Right atrium auricular region (tissue), 2 donors: ENCODE measurements at places on chromosomes 7 and 10. TPM values are rescaled to one million over a fixed set of nuclear protein-coding genes. Genes with fewer than 3 reads are reported as not detected.

- no peak for DNase-seq
These were observed 3.6 kb downstream of the EMX2 start for GRCh38 chr10:117546020-117546580.

DNA sequence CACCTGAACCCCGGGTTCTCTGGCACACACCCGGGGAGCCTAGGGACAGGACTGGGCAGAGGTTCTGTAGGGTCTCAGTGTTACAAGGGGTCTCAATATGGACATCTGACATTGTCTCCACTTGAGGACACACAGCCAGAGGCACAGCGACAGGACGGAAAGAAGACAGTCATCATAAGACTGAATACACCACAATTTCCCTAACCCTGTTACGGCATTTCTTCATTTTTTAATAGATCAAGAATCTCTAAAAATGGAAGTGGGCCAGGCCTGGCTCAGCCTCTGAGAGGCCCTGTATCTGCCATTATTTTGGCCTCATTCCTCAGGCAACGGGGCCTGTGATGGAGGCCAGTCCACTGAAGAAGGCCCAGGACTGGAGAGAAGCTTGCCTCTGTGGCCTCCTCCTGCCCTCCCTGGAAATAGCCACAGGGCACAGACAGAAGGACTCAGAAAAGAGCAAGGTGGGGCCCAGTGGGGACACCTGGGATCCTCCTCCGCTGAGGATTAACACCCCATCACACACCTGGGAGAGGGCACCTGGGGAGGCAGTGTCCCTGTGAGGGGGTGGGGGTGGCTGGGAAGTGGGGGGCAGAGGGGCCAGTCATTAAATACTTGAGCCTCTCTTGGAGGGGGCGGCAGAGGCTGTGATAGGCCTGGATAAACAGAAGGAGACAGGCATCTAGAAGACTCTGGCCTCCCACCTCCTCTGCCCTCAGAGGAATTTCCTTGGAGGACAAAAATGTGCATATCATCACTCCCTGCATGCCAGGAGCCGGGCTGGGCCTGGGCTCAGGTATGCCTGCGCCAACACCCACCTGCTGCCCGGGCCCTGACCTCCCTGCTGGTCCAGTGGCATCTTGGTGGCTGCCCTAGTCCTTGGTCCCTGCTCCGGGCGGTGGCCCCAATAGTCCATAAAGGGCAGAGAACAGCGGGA is 8.0 kb downstream of the SPOCK2 start:
- no peak for DNase-seq

DNA sequence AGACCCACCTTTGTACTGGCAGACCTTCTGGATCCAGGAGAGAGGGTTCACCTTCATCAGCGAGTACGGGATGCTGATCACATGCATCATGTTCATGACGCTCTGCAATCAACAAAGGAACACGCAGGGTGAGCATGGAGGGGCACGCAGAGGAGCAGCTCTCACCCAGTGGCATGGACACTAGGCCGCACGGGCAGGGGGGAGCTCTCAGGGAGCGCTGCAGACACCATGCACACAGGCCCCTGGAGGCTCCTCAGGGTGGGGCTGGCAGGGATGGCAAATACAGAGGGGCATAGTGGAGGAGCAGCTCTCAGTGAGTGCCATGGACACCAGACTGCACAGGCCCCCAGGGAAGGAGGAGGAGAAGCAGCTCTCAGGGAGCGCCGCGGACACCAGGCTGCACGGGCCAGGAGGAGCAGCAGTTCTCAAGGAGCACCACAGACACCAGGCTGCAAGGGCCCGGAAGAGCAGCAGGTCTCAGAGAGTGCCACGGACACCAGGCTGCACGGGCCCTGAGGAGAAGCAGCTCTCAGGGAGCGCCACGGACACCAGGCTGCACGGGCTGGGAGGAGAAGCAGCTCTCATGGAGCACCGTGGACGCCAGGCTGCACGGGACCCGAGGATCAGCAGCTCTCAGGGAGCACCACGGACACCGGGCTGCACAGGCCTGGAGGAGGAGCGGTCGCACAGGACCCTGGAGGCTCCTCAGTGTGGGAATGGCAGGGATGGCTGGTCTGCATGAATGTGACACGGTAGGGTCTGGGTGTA is 249.5 kb downstream of the ZMYND11 start:
- DNase-seq: no peak

OR2A2 gene
- total RNA-seq: not detected

DNA sequence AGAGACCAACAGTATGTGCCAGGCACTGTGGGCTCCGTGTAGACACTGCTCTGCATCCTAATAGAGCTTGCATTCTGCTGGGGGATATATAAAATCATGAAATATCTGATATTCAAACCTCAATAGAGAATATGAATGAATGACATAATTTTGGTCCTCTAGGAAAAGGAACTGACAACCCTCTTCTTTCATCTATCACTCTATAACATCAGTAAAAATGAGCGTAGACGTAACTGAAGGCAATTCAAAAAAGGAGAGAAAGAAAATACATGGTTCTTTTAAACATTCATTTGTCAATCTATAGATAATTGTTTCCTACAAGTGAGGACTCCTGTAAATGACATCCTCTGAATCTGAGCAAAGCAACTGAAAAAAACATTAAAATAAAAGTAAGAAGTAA is 607.4 kb upstream of the LRRN3 start:
- no peak for DNase-seq

- DNase-seq: no peak
These were observed 42.8 kb downstream of the CTTNBP2 start for GRCh38 chr7:117830422-117830954.

STEAP1 gene
- 8.7 TPM for total RNA-seq

- DNase-seq: no peak
These were observed 896 bp upstream of the MYL7 start for GRCh38 chr7:44142028-44142427.

DNA sequence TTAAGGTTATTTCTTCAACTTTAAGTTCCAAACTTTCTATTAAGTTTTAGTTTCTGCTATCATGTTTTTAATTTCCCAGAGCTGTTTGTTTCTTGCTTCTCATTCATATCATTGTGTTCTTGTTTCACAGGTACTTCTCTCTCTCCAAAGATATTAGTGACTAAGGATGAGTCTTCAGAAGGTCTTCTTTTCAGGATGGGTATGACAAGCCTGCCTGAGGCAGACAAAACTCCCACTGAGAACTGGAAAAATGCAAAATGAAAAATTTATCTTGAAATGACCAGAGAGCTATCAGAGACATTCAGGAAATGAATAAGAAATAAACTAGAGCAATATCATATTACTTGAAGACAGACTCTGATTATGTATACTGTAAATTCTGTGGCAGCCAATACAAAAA is 110.8 kb upstream of the EGFR start:
- DNase-seq: no peak

DNA sequence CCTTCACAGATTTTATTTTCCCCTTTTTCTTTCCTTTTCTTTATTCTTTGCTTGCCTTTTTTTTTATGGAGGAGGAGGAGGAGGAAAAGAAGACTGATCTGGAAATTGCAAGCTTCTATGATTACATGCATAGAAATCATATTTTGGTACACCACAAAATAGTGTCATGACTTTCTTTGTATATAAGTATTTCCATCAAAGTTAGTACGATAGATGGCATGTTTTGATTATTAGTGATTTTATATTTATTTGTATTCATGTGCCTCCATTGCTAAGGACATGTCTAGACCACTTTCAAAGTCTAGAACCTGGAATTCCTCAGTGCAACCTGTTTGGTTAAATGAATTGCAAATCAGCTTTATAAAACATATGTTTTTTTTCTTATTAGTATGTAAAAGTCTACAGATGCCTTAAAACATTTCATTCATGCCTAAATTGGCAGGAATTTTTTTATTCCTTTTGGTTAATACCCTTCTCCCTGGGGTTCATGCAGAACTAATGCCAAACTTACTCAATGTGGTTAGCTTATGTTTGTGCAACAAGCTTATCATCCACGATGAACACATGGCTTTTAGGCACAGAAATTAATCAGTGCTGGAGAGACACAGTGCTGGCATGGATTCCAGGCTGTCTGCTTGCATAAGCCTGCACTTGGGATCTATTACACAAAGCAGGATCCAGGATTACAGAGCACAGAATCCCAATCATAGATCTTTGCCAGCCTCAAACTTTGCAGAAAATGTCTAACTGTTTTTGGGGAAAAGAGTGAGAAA is 213.1 kb downstream of the CHRM2 start:
- DNase-seq: peak; percentile 83

- no peak for DNase-seq
These were observed at the start of gene RET for GRCh38 chr10:43076876-43077420. RET (plus strand) TSS chr10:43077069; CDS start chr10:43077259, 190 bp downstream.

DNA sequence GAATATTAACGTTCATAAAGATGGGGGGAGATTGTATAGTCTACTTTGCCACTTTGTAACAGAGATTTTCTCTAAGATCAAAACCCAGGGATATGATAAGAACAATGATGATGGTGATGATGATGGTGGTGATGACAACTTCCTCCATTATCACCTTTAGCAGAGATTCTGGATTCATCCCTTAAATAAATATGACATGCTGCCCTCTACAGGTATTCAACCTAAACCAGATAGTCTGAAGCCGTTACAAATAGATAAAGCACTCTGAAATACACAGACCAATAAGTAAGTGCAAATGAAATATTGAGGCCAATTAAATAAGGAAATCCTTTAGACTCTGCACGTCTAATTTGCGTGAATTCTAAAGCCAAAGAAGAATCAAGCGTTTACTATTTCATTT is 211.5 kb downstream of the CREB5 start:
- DNase-seq: no peak

DNA sequence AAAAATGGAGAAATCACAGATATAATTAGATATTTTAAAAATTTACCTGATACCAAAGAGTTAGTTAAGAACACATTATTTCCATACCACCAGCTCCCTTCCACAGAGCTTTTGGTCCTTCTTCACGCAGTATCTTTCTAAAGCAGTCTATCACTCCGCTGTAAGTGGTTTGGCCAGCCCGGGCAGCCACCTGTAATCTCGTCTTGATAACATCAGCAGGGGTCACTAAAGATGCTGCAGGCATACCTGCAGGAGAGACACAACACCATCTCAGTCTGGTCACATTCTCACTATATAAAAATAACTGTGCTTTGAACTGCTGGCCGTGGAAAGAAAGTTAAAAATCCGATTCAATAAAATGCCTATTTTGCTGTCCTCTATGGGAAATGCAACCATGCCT is 200.1 kb downstream of the SLC25A13 start:
- DNase-seq: no peak

- no peak for DNase-seq
These were observed 203.8 kb upstream of the ZMIZ1 start for GRCh38 chr10:78864761-78865537.

DNA sequence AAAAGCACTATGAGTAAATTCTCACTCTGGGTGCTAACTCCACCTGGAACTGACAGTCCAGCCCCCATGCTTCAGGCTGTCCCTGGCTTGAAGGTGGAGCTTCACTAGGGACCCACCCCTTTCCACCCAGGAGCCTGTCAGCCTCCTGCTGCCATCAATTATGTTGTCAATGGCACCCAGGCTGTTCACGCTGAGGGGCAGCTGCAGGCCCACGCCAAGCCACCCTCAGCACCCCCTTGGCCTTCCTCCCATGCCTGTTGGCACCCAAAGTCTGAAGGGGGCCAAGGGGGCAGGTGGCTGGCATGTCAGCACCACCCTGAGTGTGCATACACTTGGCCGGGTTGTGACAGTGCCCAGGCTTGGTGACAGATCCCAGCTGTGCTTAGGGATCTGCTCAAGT is 149.3 kb downstream of the NXPH1 start:
- no peak for DNase-seq

TMEM184A gene
- not detected for total RNA-seq

DNA sequence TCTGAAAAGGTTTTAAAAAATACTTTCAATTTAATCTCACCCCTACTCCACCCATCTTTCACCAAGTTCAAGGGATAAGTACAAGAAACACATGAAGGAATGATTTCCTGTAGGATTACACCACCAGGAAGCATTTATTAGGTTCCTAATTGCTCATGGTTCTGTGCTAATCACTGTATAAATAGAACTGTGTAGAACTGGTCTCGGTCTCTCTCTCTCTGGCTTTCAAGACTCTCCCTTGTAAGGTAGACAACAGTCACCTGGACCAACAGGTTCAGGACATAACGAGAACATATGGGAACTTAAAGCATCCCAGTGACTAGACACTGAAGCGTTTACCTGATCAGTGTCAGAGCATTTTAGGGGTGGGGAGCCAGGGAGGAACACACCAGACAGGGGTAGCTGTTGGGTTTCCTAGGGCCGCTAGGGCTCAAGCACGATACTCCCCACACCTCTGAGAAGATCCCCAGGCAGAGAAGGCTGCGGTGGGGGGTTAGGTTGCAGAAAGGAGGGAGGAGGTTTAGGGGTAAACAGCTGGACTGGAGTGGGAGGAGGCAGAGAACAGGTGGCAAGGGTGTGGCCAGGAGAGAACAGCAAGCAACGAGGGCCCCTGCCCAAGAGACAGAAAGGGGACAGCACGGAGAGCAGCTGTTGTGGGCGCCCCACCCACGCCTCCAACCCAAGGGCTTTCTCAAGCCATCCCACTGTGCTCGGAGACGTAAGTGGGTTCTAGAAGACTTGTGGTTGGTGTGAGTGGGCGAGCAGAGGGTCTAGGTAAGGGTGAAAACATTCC is 52.5 kb upstream of the USP6NL start:
- no peak for DNase-seq

ZDHHC6 gene
- 11.0 TPM for total RNA-seq

- no peak for DNase-seq
These were observed 886.7 kb upstream of the SORCS1 start for GRCh38 chr10:108051218-108051617.

GRCh38 chr10:8508882-8509281 is 454.4 kb downstream of the GATA3 start:
- DNase-seq: no peak

GRCh38 chr10:71394926-71395562 is 1.7 kb upstream of the CDH23 start:
- DNase-seq: peak; percentile 50

DNA sequence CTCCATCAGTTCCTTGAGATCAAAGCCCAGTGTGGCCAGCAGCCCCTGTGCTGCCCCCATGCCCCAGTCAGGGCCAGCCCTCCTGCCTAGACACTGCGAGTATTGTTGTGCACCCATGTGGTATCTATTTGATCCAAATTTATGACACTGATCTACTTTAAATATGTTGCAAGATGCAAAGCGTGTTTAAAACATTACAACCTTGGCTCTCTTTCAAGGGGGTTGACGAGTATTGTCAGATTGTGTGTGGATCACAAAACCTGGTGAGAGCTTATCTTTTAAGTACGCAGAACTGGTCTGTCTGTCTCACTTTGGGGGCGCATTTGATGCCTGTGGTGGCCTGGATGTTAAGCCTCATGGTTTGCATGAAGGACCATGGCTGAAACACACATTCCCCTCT is 108.9 kb downstream of the COL13A1 start:
- no peak for DNase-seq

GRCh38 chr10:70866424-70866823 is 21.9 kb downstream of the PCBD1 start:
- no peak for DNase-seq

DNA sequence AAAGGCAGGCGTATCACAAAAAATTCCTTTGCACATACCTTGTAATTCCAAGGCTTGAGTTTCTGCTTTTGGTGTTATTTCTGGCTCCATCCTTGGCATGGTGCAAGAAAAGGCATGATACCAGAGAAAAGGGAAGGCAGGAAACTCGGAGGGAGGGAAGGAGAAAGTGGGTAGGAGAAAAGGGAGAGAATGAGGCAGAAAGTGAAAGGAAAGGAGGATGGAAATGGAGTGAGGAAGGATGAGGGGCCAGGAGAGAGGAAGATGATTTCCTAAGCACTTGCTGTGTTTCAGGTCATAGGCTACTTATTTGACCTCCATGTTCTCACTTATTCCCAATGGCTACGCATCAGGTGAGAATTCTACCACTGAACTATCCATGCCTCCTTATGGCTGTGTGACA is 110.8 kb upstream of the JCAD start:
- DNase-seq: no peak

LIPM gene
- total RNA-seq: 0.67 TPM

GRCh38 chr10:99711129-99711719 is 20.7 kb downstream of the COX15 start:
- no peak for DNase-seq
